Foreskin keratinocyte (primary cell): ENCODE measurements at places on chromosomes 2 and 18. TPM values are rescaled to one million over a fixed set of nuclear protein-coding genes. Genes with fewer than 3 reads are reported as not detected.

The CHRNG gene
- total RNA-seq, result not detected in 2 replicates

DNA sequence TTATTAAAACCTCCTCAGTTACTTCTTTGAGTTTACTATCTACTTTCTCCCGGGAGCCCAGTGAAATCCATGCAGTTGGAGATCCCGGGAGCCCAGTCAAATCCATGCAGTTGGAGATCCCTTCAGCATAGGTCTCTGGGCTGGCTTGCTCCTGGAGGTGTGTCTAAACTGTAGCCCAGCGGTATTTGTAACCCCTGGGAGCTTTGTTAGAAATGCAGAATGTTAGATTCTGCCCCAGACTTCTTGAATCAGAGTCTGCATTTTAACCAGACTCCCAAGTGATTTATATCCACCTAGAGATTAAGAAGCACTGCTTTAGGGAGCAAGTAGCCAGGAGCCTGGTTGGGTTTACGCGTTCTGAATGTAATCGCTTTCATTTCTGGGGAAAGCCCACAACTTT lies 54.5 kb downstream of the ARHGAP28 start:
- no peak for DNase-seq

The RAB6D gene
- 0.07 TPM in 2 replicates for total RNA-seq

The CABYR gene
- total RNA-seq, result 7.2 and 7.7 TPM in 2 replicates

The AKAIN1 gene
- not detected in 2 replicates for total RNA-seq

- no peak for DNase-seq
Observed at GRCh38 chr2:232448304-232448690, 7.7 kb upstream of the ALPI start.
